Skeletal muscle cell (primary cell): ENCODE measurements at places on chromosomes 16 and 17.

DNA sequence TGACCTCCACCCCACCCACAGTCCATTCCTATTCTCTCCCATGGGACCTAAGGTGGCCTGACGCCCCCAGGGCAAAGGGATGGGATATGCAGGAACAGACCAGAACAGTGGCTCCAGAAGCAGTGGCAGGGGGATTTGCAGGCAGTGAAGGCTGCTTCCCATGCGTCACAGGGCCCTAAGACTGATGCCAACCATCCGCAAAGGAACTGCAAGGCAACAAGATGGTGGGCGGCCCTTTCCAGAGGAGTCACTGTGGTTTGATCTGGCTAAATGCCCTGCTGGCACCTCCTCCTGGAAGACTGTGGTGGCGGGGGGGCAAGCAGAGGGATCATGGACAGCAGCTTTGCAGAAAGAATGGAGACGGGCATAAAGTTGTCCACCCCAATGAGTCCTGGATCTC lies 4.4 kb upstream of the SLC39A11 start:
- no peak for DNase-seq

GRCh38 chr16:30185683-30186421 lies 2.5 kb downstream of the CORO1A start:
- no peak for DNase-seq

DNA sequence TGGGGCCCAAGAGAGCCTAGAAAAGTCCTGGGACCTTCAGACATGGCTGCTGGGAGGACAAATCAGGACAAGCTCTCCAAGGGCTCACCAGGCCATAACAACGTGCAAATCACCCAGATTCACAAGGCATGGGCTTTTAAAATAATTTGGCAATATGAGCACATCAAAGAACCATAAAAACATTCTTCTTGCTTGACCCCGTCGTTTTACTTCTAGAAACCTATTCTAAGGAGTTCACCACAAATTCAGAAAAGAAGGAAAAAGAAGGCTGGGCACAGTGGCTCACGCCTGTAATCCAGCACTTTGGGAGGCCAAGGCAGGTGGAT lies 12.1 kb upstream of the MT3 start:
- DNase-seq, result no peak

DNA sequence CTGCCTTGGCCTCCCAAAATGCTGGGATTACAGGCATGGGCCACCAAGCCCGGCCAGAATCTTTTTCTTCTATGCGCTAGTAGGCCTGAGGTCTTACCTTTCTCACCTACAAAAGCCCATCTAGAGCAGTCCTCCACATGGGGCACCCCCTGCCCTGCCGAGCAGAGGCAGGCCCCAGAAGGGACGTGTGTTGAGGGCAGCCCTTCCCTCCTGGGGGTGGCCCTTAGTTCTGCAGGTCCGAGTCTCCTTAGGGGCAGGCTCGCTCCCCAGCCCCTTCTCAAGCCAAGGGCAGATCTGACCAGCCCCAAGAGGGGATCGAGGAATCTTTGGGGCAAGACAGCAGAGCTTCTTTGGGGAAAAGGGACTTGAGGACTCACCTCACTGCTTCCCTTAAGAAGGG lies 17.9 kb upstream of the ALDH3A1 start:
- DNase-seq, result no peak

DNA sequence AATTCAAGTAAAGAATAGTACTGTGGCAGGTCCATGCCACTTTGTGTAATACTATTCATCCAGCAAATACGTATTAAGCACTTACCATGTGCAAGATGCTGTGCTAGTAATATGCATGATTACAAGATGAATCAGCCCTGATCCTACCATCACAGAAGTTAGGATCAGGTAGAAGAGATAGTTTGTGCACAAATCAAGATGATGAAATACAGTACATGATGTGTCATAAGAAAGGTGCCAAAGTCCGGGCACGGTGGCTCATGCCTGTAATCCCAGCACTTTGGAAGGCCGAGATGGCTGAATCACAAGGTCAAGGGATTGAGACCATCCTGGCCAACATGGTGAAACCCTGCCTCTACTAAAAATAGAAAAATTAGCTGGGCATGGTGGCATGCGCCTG lies 10.9 kb downstream of the COG4 start:
- DNase-seq, result no peak

- no peak for DNase-seq
Observed at GRCh38 chr16:27414788-27415431, 12.9 kb downstream of the IL21R start.

GRCh38 chr16:8173111-8173644 lies 417.1 kb downstream of the TMEM114 start:
- DNase-seq, result peak; percentile 7

- DNase-seq, result no peak
Observed at GRCh38 chr17:73452009-73452408, 140.2 kb upstream of the CDC42EP4 start.

DNA sequence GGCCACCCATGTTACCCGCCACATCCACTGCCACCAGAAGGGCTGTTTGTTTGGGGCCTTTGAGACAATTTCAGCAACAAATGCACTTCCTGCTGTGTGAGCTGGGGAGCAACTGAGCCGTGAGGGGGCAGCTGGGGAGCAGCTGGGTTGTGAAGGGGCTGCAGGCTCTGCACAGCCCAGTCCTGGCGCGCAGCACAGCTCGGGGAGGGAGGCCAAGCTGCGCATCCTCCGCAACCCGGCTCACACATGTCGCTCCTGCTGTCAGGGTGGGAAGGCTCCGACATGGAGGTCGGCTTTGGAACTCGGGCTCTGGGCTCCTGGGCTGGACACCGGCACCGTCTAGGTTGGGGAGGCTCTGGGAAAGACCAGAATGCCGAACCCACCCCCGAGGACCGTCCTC lies 53.6 kb downstream of the CBFA2T3 start:
- no peak for DNase-seq

DNA sequence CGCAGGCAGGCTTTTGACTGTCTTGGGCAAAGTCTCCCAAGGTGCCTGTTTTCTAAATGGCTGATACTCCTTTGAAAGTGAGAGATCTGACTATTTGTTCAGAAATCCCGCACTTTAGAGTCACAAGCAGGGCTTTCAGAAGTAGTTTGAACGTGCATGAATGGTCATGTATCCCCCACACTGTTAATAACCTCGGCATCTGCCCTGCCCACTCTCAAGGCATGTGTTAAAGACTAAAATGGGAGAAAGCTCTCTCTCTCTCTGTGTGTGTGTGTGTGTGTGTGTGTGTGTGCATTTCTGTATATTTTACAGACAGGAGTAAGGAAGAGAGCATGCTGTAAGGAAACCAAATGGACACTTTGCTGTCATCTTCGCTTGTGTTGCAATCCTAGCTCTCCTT lies 163.7 kb downstream of the MAF start:
- no peak for DNase-seq

DNA sequence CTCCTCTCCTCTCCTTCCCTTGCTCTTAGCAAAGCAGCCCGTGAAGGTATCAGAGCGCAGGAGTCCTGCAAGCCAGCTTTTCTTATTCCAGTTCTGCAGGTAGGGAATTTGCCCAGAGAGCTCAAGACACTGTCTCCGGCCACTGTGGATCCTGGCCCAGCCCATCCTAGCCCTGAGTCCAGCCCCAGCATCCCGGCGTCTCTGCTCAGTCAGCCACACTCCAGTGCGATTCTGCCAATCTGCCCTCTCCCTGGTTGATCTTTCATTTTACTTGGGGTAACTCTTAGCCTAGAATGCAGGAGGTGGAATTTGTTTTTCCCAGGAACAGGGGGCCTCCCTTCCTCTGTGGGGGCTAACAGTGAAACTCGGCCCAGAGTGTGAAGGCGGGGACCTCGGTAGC lies 176.9 kb upstream of the GSE1 start:
- DNase-seq, result no peak

DNA sequence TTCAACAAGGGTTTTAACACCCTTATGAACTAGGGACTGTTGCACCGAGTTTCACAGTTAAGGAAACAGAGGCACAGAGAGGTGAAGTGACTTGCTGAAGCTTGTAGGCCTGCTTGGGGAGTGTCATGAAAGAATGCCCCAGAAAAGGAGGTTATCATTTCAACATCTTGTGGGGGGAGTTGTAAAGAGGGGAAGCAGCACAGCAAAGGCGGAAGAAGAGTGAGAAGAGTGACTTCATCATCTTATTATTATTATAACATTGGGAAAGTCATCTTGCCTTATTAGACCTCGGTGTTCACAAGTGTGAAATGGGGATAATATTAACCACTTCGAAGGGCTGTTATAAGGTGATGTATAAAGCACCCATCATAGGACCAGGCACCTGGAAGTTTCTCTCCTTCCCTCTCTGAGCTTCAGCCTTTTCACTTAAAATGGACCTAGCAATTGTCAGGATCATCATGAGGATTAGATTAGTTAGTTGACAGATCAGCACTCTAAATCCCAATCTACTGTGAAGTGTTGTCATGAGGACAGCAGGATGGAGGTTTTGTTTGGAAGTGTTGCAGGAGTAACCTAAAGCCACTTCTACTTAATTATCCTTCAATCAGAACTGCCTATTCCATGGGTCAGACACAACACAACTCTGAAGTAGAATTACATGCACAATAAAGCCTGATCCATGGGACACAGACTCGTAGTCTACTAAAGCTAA lies 2.3 kb downstream of the CCL4 start:
- no peak for DNase-seq

DNA sequence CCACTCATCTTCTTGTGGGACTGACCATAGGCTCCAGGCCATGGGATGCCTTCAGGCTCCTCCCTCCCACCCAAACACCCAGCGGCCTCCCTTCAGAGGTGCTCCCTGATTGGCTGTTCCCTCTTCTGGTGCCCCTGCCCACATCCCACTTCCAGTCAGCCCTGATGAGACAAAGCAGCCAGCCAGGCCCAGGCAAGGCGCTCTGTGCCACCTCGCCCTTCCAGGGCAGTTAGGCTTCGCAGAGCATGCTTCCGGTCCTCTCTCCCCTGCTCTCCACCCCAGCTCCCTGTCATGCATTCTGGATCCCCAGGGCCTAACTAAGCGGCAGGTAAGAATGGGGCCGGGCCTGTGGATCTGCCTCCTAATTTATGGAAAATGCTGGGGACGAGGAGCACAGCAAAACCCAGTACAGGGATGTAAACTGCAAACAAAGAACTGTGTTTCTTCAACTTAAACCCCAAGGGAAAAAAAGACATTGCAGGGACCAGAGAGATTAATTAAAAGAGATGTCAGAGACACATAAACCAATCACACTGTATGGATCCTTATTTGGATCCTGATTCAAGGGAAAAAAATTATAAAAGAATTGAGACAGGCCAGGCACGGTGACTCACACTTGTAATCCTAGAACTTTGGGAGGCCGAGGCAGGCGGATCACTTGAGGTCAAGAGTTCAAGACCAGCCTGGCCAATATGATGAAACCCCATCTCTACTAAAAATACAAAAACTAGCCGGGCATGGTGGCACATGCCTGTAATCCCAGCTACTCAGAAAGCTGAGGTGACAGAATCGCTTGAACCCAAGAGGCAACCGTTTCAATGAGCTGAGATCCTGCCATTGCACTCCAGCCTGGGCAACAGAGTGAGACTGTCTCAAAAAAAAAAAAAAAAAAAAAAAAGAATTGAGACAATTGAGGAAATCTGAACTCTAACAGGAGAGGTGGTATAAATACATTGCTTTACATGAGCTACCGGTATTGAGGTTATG lies 26.0 kb downstream of the ZDHHC7 start:
- DNase-seq, result peak; percentile 72

- DNase-seq, result no peak
Observed at GRCh38 chr17:80682372-80682771, 137.7 kb downstream of the RPTOR start.

GRCh38 chr17:76000016-76000754 lies 470 bp upstream of the CDK3 start:
- no peak for DNase-seq

GRCh38 chr17:15742051-15742795 lies 10.1 kb downstream of the TBC1D26 start:
- no peak for DNase-seq

DNA sequence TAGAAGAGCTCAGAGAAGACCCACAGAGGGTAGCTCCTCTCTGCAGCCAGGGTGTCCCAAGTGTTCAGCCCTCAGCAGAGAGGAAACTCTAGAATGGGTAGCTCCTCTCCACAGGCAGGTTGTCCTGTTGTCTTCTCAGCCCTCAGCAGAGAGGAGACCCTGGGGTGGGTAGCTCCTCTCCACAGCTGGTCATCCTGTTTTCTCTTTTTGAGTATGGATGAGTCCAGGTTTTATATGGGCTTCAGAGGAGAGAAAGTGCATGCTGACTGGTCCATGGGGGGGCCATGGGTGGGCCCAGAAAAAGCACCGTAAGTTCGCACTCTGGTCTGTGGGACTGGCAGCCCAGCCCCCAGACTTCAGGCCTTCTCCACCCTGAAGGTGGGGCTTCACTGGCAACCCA lies 48.4 kb downstream of the ESRP2 start:
- DNase-seq, result no peak

DNA sequence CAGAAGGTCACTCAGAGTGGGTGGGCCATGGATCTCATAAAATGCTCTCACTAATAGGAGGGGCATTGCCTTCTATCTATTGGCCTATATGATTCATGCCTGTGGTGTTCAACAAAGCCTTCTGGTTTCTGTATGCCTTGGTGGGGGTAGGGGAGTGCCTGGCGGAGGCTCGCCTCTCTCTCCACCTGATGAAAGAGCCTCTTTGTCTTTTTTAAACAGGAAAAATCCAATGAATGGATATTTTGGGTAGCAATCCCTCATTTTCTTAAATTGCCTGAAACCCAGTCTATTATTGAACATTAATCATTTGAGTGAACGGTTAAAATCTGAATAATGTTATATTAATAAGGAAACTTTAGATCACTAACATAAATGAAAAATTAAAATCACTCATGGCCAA lies 90.6 kb downstream of the TOX3 start:
- DNase-seq, result no peak

DNA sequence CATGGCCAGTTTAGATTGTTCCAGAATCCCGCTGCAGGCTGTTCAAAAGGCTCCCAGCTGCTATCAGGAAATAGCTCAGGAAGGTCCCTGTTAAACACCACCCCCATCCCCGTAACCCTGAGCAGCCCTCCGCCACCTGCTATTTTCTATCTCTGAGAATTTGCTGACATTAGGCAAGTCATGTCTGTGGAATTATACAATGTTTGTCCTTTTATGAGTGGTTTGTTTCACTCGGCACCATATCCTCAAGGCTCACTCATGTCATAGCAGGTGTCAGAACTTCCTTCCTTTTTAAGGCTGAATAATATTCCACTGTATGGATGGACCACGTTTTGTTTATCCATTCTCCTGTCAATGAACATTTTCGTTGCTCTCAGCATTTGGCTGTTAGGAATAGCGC lies 164.3 kb upstream of the FOXF1 start:
- no peak for DNase-seq

- peak; percentile 82 for DNase-seq
Observed at GRCh38 chr17:62791235-62791734, 16.8 kb downstream of the MARCHF10 start.

- peak; percentile 43 for DNase-seq
Observed at GRCh38 chr17:66348584-66349165, 46.3 kb downstream of the PRKCA start.

- no peak for DNase-seq
Observed at GRCh38 chr16:49093939-49094338, 187.7 kb downstream of the CBLN1 start.
